Body of pancreas (tissue), 4 donors: ENCODE measurements at places on chromosomes 7 and 10. TPM values are rescaled to one million over a fixed set of nuclear protein-coding genes. Genes with fewer than 3 reads are reported as not detected.

DNA sequence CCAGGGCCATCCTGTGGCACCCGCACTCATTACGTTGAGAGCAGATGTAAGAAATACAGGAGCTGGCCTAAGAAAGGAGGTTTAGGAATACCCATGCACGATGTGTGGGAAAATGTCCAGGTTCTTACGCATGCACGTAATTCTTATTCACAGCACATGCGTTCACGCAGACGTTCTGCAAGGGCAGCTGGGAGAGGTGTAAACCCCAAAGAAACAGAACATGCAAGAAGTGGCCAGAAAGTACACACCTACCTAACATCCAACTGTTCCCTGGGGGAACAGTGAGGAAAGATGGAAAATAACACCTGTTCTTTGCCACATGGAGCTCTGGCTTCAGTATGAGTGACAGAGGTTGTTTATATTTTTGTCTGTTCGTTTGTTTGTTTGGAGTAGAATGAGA is 285.6 kb downstream of the PRPF18 start:
- no peak for DNase-seq

ZWINT gene
- total RNA-seq: 2.9 TPM

- DNase-seq: no peak
These were observed 4.0 kb downstream of the VSIR start for GRCh38 chr10:71769279-71769823.

DNA sequence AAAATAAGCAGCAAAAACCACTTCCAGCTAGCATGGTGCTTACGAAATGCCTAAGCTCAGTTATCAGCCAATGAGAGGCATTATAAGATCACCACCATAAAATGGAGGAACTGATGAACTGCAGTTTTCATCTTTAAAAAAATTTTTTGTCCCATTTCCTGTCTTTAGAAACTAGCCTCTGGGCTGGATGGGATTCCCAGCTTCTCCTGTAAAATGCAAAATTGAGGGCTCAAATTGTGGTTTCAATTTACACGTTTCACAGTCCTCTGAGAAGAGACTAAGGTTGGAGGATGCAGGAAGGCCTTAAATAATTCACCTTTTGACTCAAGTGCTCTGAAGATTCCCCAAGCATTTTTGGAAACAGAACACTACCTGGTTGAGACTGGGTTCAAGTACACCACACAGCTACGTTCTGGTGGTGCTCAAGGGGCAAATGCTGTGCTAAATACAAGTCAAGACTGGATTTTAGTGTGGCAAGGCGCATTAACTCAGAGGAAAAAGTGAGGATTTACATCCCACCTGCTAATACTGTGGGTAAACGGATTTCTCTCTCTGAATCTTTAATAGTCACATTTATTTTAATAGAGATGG is 951 bp downstream of the ZNF25 start:
- no peak for DNase-seq

DNA sequence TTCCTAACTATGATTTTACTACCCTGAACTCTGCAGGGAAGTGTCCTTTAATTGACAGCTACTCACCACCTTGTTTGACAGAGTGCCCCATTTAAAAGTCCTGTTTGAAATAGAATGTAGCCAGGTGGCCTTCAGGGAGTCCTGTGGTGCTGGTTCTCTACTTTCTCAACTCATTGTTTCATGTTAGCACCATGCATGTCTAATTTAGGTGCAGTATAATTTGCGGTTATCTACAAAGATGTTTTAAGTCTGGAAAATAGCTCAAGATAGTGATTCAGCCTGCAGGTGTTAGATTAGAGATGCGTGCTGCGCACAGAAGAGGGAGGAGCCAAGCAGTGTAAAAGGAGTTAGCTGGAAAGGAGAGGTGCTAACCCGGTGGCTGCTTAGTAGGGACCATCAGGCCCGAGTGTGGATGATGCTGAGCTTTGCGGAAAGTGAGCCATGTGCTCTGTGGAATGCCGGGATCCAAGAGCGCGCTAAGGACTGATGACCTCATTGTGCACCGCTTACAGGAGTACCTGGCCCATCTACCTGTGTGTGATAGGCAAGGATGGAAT is 1.2 kb downstream of the CCM2 start:
- DNase-seq: peak; percentile 56

DNA sequence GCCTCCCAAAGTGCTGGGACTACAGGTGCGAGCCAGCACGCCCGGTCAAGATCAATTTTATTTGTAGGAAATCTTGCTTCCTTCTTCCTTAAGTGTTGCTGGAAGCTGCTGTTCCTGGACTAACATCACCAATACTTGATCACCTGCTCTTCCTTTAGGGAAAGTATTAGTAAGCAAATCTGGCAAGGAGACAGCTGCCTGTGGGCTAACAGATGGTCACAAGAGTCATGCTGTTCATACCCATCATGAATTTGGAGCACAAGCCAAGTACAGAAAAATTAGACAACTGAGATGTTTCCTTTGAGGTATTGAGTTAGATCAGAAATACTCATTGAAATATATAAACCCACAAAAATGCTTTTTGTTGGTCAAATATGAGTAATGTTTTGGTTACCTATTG is 27.9 kb downstream of the BAIAP2L1 start:
- no peak for DNase-seq

DNA sequence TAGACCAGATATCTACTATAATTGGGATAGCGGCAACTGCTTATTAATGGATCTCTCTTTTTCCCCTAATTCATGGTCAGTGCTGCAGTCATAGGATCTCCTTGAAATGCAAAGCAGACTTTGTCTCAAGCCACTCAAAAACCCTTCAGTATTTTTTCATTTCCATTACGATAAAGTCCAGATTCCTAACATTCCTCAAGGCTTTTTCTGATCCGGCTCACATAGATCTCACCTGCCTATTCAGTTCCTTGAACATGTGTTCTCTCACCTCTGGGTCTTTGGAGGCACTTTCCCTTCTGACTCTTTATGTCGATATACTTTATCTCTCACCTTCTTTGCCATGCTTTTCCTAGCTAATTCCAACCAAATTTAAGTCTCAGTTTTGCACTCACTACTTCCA is 25.7 kb upstream of the WASL start:
- no peak for DNase-seq

DNA sequence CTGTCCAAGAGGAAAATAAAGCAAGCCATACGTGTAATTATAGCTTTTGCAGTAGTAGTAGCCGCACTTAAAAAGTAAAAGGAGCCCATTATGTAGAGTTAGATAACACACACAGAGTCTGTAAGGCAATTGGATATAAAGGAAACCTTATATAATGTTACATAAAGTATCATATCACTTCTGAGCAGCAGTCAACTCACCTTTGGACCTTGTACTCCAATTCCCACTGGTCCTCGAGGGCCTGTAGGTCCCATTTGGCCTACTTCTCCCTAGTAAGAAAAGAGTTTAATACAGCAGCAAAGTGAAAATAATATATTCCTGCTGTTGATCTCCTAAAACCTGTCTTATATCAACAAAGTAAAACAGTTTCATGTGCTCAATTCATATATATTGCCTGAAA is 83.6 kb downstream of the COL28A1 start:
- DNase-seq: no peak

SGCE gene
- total RNA-seq: 55.3 TPM

DNA sequence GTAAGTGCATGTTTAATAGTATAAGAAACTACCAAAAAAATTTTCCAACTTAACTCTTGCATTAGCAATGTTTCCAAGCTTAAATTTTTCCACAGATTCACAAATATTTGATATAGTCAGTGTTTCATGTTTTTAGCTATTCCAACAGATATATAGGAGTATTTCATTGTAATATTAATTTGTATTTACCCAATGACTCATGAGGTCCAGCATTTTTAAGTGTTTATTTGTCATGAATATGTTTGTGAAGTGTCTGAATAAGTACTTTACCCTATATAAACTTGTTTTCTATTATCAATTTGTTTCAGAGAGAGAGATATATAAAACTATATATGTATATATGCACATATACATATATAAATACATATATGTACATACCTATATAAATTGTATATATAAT is 71.0 kb downstream of the SEMA3D start:
- DNase-seq: no peak

DNA sequence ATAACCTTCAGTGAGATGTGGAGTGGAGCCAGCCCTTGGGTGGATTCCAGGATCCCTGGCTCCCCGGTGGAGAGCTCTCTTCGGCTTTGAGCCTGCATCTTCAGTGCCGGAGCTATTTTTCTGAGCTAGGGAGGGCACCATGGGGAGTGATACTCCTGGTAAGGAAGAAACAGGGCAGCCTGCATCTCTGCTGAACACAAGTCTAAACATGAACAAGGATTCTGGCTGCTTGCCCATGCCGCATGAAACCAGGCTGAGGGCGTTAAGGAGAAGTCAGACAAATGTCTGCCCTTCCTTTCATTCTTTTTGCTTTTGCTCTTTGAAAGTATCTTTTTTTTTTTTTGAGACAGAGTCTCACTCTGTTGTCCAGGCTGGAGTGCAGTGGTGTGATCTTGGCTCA is 60.4 kb downstream of the EVX1 start:
- DNase-seq: no peak

AKR1D1 gene
- total RNA-seq: not detected

DNA sequence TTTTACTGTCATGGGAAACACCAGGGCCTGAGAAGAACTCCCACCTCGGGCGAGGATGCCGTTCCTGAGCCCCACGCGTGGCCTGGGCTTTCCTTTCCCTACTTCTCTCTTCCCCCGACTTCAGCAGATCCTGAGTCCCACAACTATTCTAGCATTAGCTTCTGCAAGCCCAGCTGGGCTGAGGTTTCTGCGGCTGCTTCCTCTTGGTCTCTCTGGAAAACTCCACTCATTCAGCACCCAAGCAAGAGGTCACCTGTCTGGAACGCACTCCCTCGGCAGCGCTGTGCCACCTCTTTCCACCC is 761 bp upstream of the DOCK1 start:
- DNase-seq: no peak

VWA2 gene
- 10.5 TPM for total RNA-seq

DNA sequence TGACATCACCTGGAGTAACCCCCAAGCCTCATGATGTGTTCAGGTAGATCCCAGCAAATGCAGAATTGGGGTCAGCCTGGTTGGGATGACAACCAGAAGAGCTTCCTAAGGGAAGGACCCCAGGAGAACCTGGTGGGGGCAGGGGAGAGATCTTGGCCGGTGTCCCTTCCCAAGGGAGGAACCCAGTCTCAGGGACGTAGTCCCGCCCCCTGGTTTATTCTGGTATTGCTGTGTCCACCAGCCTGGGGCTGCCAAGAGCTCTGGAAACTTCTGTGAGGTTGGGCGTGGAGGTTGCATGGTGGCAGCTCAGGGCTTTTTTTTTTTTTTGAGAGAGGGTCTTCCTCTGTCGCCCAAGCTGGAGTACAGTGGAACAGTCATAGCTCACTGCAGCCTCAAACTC is 19.4 kb downstream of the GTF2IRD1 start:
- DNase-seq: no peak

GRCh38 chr7:98221611-98222532 is 10.6 kb downstream of the BHLHA15 start:
- DNase-seq: peak; percentile 12

LHPP gene
- total RNA-seq: 4.9 TPM

WNT16 gene
- not detected for total RNA-seq

MAP3K8 gene
- total RNA-seq: 11.2 TPM

GRCh38 chr10:18735711-18736110 is 76.5 kb downstream of the ARL5B start:
- no peak for DNase-seq

GRCh38 chr7:43701500-43701854 is 27.8 kb downstream of the COA1 start:
- DNase-seq: no peak
